Esophagus muscularis mucosa (tissue), 4 donors: ENCODE measurements at places on chromosomes 1 and 21. TPM values are rescaled to one million over a fixed set of nuclear protein-coding genes. Genes with fewer than 3 reads are reported as not detected.
A peak's percentile ranks its signal among the peaks of the same experiment; 100 is the strongest.

DNA sequence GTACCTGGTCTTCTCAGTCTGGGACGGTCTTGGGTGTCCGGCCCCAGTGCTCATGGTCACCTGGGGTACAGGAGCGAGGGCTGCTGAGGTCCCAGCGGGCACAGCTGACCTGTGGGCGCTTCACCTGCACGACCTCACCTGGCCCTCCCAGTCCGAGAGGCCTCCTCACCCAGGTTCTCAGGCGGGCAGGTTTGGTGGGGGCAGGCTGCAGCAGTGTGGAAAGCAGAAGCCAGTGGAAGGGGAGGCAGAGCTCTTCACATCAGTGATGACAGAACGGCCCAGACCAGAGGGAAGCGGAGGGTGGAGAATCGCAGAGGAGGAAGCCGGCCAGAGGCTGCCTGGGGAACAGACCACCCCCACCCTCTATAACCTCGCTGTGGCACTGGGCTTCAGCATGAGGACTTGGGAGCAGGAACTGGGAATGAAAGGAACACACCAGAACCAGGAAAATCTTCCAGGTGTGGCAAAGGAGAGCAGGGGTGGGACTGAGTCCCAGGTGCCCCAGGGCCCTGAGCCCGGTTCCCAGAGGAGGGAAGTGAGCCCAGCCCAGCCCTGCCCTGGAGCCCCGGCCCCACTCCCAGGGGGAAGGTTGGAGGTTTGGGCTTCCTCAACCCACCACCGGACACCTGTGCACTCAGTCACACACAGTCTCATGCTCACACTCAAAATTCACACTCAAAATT, 265.2 kb upstream of the VAMP3 start:
- H3K4me1 ChIP-seq: peaks cover 20% of the 10 kb centered on the region
- no peak overlapping the region for H3K4me3 ChIP-seq
- no peaks in the 10 kb centered on the region for H3K36me3 ChIP-seq
- no peak overlapping the region for H3K27ac ChIP-seq
- no peaks in the 10 kb centered on the region for H3K27me3 ChIP-seq

DNA sequence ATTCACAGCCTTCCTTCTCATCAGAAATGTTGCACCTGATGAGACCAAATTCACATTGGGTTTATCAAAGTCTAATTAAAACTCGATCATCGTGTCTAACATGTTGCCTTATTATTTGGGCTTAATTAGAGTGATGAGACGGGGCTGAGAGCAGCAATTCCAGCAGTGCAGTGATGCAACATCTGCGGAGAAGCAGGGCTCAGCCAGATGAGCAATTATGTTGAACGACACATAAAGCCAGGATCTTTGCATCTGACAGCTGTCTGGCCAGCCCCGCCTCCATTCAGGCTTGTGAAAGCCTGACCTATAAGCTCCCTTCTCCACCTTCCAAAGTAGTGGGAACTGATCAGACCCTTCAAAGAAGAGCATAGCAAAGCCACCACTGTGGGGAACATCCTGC, 109.8 kb downstream of the C1orf94 start:
- H3K27ac ChIP-seq: no peak overlapping the region
- H3K36me3 ChIP-seq: no peaks in the 10 kb centered on the region
- DNase-seq: peak; percentile 82
- peaks cover 24% of the 10 kb centered on the region for H3K27me3 ChIP-seq

GRCh38 chr1:82391712-82392111, 591.0 kb downstream of the ADGRL2 start:
- no peaks in the 10 kb centered on the region for H3K36me3 ChIP-seq
- H3K4me3 ChIP-seq: no peak overlapping the region
- H3K27ac ChIP-seq: no peak overlapping the region

- H3K4me3 ChIP-seq: peak overlapping the region; percentile 37
- peaks cover 49% of the 10 kb centered on the region for H3K4me1 ChIP-seq
- H3K36me3 ChIP-seq: peaks cover 25% of the 10 kb centered on the region
- no peak for DNase-seq
- peak overlapping the region; percentile 89 for H3K27ac ChIP-seq
- H3K27me3 ChIP-seq: no peaks in the 10 kb centered on the region
These were observed 26.9 kb downstream of the SORT1 start for GRCh38 chr1:109370712-109371340.

- no peaks in the 10 kb centered on the region for H3K27me3 ChIP-seq
- H3K4me1 ChIP-seq: no peaks in the 10 kb centered on the region
- no peak overlapping the region for H3K27ac ChIP-seq
These were observed 93.7 kb downstream of the VAV3 start for GRCh38 chr1:107871259-107871658.

DNA sequence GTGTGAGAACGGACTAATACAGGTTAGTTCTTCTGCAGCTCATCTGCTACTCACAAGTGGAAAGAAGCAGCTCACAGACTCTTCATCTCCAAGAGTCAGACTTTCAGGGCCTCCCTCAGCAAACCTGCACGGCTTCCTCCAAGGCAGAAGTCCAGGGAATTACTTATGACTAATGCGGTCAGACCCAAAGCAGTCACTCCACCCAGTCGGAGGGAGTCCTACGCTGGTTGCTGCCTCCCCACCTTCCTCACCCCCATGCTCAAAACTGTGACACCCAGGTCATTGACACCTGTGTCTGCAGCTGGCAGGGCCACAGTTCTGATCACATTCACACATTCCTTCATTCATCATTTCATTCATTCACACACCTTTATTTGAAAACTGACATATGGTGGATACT, 38.4 kb upstream of the PRDM2 start:
- H3K4me3 ChIP-seq: no peak overlapping the region
- no peak for DNase-seq
- peak overlapping the region; percentile 38 for H3K27ac ChIP-seq
- H3K27me3 ChIP-seq: peaks cover 13% of the 10 kb centered on the region

LENEP gene
- total RNA-seq: not detected

GRCh38 chr21:35579520-35580293, 480.6 kb downstream of the SETD4 start:
- H3K27me3 ChIP-seq: no peaks in the 10 kb centered on the region
- DNase-seq: no peak
- H3K4me1 ChIP-seq: no peaks in the 10 kb centered on the region
- no peaks in the 10 kb centered on the region for H3K36me3 ChIP-seq

- H3K4me1 ChIP-seq: no peaks in the 10 kb centered on the region
- DNase-seq: no peak
- H3K27ac ChIP-seq: no peak overlapping the region
- H3K27me3 ChIP-seq: no peaks in the 10 kb centered on the region
- H3K36me3 ChIP-seq: no peaks in the 10 kb centered on the region
These were observed 105.2 kb downstream of the MRPL39 start for GRCh38 chr21:25501996-25502665.

DNA sequence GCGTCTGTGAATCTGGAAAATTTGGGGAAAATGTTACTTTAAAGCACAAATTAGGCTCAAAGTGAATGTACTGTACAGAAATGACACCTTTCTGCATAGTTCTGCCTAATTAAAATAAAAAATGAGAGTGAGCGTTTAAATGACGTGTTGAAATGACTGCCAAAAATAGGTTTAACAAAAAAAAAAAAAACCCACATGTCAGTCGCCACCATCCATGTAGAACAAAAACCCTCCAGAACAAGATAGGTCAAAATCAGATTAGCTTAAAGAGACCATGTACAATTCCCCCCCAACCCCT, 745 bp downstream of the PARP1 start:
- peak overlapping the region; percentile 89 for H3K27ac ChIP-seq
- H3K4me1 ChIP-seq: peaks cover 55% of the 10 kb centered on the region
- H3K4me3 ChIP-seq: peak overlapping the region; percentile 78
- H3K36me3 ChIP-seq: no peaks in the 10 kb centered on the region
- DNase-seq: no peak

DNA sequence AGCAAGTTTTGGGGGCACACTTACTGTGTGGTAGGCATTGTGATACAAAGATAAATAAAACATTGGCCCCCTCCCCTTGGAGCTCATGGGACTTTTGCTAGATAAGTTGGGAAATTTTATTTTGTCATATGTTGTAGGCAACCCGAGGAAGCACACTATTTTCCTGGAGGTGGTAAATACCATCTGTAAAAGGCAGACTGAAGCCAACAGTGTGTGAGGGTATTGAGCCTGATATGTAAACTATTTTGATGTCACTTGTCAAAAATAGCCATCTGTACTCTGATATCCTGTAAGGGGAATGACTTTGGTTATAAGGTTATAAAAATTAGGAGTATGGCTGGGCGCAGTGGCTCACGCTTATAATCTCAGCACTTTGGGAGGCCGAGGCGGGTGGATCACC, 30.6 kb downstream of the VANGL2 start:
- H3K36me3 ChIP-seq: no peaks in the 10 kb centered on the region
- DNase-seq: no peak
- H3K27me3 ChIP-seq: no peaks in the 10 kb centered on the region

NCMAP gene
- not detected for total RNA-seq

- no peak overlapping the region for H3K27ac ChIP-seq
- H3K4me3 ChIP-seq: no peak overlapping the region
- no peaks in the 10 kb centered on the region for H3K36me3 ChIP-seq
- no peak for DNase-seq
- peaks cover 34% of the 10 kb centered on the region for H3K4me1 ChIP-seq
These were observed 70.4 kb upstream of the IRF2BP2 start for GRCh38 chr1:234680331-234680904.

GRCh38 chr21:44337941-44338895, 972 bp downstream of the CFAP410 start:
- H3K27ac ChIP-seq: peak overlapping the region; percentile 99
- H3K4me1 ChIP-seq: peaks cover 16% of the 10 kb centered on the region
- no peak for DNase-seq
- H3K4me3 ChIP-seq: peak overlapping the region; percentile 72
- peaks cover 28% of the 10 kb centered on the region for H3K36me3 ChIP-seq

DCST1 gene
- not detected for total RNA-seq

ZNF695 gene
- total RNA-seq: not detected

PPIAL4G gene
- total RNA-seq: not detected

RGS8 gene
- total RNA-seq: not detected

GRCh38 chr1:237386362-237387143, 344.6 kb downstream of the RYR2 start:
- no peak for DNase-seq
- peak overlapping the region; percentile 1 for H3K27ac ChIP-seq
- no peaks in the 10 kb centered on the region for H3K27me3 ChIP-seq
- H3K4me3 ChIP-seq: no peak overlapping the region

CATSPERE gene
- total RNA-seq: 1.6 TPM

NFASC gene
- total RNA-seq: 67.5 TPM

GRCh38 chr1:38834937-38835827, 24.4 kb downstream of the RRAGC start:
- no peak overlapping the region for H3K4me3 ChIP-seq
- H3K27ac ChIP-seq: no peak overlapping the region
- no peak for DNase-seq
- H3K4me1 ChIP-seq: peaks cover 3% of the 10 kb centered on the region
- H3K27me3 ChIP-seq: no peaks in the 10 kb centered on the region

- peaks cover 15% of the 10 kb centered on the region for H3K4me1 ChIP-seq
- DNase-seq: no peak
- H3K4me3 ChIP-seq: no peak overlapping the region
- H3K36me3 ChIP-seq: no peaks in the 10 kb centered on the region
These were observed 6.6 kb upstream of the PDE9A start for GRCh38 chr21:42646836-42647235.

HSD11B1 gene
- total RNA-seq: 17.2 TPM

- DNase-seq: no peak
- no peaks in the 10 kb centered on the region for H3K36me3 ChIP-seq
- no peaks in the 10 kb centered on the region for H3K27me3 ChIP-seq
- H3K4me1 ChIP-seq: no peaks in the 10 kb centered on the region
- no peak overlapping the region for H3K4me3 ChIP-seq
These were observed 1067.9 kb downstream of the BRINP3 start for GRCh38 chr1:189409774-189410173.

DNA sequence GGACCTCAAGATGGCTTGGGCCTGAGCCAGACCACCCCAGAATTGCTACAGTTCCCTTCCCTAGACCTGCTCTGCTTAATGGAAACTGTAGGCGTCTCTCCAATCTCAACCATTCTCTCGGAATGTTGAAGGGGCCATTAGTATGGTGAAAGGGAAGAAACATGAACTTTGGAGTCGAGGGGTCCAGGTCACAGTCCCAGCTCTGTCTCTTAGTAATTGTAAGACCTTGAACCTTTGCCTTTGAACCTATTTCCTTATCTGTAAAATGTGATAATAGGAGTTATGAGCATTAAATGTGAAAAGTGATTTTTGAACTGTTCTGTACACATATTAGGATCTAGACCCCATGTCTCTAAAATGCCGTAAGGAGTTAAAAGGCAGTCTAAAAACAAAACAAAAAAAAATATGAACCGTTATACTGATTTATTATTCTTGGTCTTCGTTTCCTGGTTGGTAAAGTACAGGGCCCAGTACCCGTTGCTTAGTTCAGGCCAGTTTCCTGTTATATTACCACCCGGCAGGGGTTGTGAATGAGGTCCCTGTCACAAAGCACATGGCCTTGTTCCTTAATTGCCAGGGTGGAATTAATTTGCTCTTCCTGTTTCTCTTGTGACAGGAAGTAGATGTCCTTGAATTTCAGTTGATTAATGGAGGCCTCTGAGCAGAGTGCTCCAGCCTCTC, 42.3 kb downstream of the TCEANC2 start:
- peak overlapping the region; percentile 22 for H3K27ac ChIP-seq
- no peaks in the 10 kb centered on the region for H3K4me1 ChIP-seq
- peaks cover 16% of the 10 kb centered on the region for H3K36me3 ChIP-seq
- no peak for DNase-seq
- H3K27me3 ChIP-seq: no peaks in the 10 kb centered on the region
- H3K4me3 ChIP-seq: no peak overlapping the region

ZNF648 gene
- total RNA-seq: not detected

MANEAL gene
- 1.7 TPM for total RNA-seq

- H3K4me3 ChIP-seq: no peak overlapping the region
- peaks cover 16% of the 10 kb centered on the region for H3K36me3 ChIP-seq
- H3K27me3 ChIP-seq: no peaks in the 10 kb centered on the region
- no peaks in the 10 kb centered on the region for H3K4me1 ChIP-seq
- H3K27ac ChIP-seq: no peak overlapping the region
- DNase-seq: no peak
These were observed 20.0 kb downstream of the GLRX2 start for GRCh38 chr1:193085263-193085662.

GRCh38 chr1:172640111-172640510, 18.8 kb upstream of the FASLG start:
- no peak overlapping the region for H3K4me3 ChIP-seq
- no peak overlapping the region for H3K27ac ChIP-seq
- no peaks in the 10 kb centered on the region for H3K4me1 ChIP-seq
- DNase-seq: no peak
- H3K36me3 ChIP-seq: no peaks in the 10 kb centered on the region

DNA sequence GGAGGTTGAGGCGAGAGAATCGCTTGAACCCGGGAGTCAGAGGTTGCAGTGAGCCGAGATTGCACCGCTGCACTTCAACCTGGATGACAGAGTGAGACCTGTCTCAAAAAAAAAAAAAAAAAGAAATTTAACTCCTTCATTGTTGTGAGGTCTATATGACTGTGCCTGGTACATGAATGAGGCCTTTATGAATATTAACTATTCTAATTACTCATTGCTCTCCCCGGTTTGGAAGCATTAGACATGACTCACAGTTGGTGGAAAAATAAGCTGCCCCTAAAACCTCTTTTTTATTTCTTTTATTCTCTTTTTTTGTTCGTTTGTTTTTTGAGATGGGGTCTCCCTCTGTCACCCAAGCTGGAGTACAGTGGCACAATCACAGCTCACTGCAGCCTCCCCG, 3.3 kb downstream of the NPPB start:
- peaks cover 19% of the 10 kb centered on the region for H3K27me3 ChIP-seq
- no peak for DNase-seq
- peaks cover 6% of the 10 kb centered on the region for H3K4me1 ChIP-seq
- H3K4me3 ChIP-seq: no peak overlapping the region
- no peak overlapping the region for H3K27ac ChIP-seq

USH2A gene
- total RNA-seq: under 0.01 TPM

- DNase-seq: no peak
- H3K27me3 ChIP-seq: no peaks in the 10 kb centered on the region
- H3K4me1 ChIP-seq: peaks cover 11% of the 10 kb centered on the region
- H3K36me3 ChIP-seq: no peaks in the 10 kb centered on the region
- H3K27ac ChIP-seq: peak overlapping the region; percentile 14
These were observed 30.5 kb downstream of the SLC30A1 start for GRCh38 chr1:211548321-211549091.

FCRLB gene
- total RNA-seq: 0.34 TPM
